ENCODE measurements at places on chromosomes 13 and 19.

- DNase-seq = no peak
These were observed 6.3 kb upstream of the LRFN3 start for GRCh38 chr19:35929876-35930275.

DNA sequence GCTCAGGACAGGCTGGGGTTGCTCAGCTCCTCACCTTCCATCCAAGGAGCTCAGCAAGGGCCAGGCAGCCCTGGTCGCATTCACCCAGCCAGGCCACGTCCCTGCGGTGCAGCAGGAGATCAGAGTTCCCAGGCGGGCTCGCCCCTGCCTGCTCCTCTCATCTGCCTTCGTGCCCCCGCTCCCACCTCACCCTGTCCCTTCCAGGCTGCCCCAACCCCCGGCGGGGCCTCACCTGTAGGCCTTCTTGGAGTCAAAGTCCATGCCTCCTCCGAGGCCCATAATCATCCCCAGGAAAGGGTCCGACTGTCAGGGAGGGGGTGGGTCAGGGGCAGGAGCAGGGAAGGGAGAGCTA, 1.3 kb upstream of the RINL start:
- DNase-seq = no peak

DNA sequence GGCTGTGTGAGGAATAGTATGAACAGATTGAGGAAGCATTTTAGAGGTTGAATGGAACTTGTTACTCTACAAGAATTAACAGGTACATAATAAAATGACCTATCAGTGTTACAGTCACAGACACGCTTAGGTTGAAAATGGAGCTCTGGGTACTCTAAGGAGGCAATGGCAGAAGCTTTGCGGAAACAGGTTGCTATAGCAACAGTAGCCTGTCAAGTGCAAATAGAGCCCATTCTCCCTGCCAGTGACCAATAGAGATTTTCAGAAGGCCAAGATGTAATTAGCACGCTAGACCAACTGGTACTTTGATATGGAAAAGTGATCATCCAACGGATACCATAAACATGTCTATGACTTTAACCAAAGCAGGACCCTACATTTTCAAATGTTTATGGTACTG, 148.5 kb upstream of the FREM2 start:
- DNase-seq = no peak

DNA sequence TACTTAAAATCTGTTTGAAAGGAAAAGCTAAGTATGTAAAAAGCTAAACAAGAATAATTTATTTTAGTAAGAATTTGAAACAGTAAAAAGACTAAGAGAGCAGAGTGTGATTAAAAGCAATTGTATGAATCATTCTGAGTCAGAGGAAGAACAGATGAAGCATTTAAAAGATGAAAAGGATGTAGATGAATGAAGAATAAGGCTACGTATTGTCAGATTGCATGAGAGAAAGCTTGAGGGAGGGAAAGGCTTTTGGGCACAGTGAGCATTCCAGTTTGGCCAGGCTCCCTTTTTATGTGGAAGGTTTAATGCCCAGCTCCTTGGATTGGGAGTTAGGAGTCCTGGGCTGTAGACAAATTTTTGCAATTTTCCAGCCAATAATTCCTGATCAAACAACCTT, 117.7 kb downstream of the FREM2 start:
- DNase-seq = no peak

- no peak for DNase-seq
These were observed 1404.5 kb upstream of the SPRY2 start for GRCh38 chr13:81745391-81745790.

- peak; percentile 4 for DNase-seq
These were observed 765.9 kb upstream of the SLITRK1 start for GRCh38 chr13:84648069-84648640.

- DNase-seq = peak; percentile 79
These were observed 9.9 kb upstream of the MKNK2 start for GRCh38 chr19:2060884-2061494.

GRCh38 chr13:33217256-33217655, 68.3 kb downstream of the STARD13 start:
- no peak for DNase-seq

DNA sequence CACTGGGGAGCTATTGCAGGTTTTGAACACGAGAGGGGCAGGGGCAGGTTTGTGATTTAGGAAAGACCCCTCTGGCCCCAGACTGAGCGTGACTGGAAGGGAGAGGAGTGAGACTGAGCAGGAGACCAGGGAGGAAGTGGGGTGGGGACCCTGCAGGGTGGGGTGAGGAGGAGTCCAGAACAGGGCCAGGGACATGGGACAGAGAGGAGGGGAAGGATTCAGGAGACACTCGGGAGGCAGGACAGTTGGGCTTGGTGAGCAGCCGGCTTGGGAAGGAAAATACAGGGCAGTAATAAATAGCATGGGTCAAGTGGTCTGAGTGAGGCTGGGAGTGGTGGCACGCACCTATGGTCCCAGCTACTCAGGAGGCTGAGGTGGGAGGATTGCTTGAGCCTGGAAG, 9.4 kb downstream of the FOSB start:
- no peak for DNase-seq

GRCh38 chr19:4077800-4078684, 11.3 kb upstream of the ZBTB7A start:
- DNase-seq = peak; percentile 59

GRCh38 chr19:16529466-16530144, 12.6 kb downstream of the CHERP start:
- no peak for DNase-seq

DNA sequence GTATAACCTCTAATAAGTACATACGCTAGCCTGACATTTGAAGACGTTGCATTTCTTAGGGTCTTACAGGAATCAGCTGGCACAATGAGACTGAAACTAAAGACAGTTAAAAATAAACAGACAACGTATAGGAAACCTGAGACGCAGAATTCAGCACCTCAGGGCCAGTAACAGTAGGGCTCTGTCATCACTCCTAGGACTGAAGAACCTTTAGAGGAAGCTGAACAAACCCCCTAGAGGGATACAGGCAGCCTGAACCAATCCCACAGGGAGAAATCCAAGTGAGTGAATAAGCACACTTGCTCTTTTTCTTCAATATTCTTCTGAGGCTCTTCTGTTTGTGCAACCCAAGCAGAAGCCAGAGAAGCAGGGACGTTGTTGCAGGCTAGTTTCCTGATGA, 53.9 kb upstream of the KLHL1 start:
- no peak for DNase-seq

- DNase-seq = peak; percentile 27
These were observed 9.3 kb upstream of the IGFL3 start for GRCh38 chr19:46133777-46134241.

DNA sequence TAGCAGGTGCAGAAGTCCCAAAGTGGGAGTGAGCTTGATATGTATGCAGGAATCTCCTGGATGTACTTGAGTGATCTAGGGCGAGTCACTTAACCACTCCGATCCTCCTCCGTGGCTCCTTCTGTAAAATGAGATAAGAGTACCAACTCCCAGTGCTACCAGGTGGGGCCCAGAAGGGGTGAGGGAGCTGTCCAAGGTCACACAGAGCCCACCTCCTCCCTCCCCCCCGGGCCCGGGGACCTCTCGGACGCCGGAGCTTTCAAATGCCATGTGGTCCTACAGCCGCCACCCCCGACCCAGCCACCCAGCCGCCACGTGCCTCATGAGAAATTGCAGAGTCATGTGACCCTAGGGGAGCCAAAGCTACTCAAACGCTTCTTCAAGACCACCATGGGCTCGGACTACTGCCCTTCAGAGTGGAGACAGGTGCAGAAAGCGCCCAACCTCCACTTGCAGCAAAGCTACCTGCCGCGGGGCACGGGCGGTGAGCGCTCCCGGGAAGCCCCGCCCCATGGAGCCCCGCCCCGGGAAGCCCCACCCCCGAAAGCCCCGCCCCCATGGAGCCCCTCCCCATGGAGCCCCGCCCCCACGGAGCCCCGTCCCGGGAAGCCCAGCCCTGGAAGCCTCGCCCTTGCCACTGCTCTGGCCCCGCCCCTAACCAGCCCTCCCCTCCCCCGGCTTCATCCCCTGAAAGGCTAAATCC, 10.1 kb upstream of the ZNF358 start:
- DNase-seq = no peak

DNA sequence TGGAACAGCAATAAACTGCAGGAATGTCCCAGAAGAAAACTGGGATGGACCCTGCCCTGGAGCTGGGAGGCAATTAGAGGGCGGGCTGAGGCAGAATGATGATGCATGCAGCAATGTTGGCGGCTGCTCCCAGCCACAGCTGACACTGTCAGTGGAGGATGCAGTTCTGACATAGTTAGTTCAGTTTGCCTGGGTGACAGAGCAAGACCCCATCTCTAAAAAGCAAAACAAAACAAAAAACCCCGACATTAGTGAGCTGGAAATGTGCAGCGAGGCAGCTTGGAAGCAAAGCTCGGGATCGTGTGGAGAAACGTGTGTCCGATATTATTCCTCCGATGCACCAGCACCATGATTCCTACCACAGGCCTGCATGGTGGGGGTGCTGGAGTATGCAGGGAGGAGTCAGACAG, 110.1 kb upstream of the UQCRFS1 start:
- DNase-seq = no peak

DNA sequence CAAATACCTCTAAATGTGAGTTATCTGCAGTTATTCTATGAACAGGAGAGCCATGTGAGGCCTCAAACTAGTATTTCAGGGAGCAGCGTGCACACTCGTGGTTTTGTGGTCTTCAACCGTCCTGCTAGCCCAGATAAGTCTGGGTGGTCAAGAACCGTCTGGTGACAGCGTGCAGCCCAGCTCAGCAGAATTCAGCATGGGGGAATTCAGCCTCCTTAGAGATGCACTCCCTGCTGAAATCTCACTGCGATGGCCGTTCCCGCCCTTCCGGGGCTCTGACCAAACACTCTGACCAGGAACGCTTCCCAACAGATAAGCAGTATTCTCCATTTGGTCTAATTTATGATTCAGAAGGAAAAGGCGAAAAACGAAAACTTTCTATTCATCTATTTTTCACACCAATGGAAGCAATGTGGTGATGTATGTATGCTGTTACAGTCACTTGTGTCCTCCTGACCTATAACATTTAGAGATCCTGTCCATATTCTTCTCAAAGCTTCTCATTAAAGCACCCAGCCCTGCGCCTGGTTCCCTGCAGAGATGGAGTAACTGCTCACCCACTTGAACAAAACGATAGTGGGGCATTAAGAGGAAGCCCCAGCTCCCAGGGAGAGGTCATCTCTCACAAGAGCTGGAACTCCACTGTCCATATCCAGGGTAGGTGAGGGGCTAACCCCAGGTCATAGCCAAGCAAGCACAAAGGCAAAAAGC, 2.9 kb downstream of the ANKRD27 start:
- DNase-seq = no peak

DNA sequence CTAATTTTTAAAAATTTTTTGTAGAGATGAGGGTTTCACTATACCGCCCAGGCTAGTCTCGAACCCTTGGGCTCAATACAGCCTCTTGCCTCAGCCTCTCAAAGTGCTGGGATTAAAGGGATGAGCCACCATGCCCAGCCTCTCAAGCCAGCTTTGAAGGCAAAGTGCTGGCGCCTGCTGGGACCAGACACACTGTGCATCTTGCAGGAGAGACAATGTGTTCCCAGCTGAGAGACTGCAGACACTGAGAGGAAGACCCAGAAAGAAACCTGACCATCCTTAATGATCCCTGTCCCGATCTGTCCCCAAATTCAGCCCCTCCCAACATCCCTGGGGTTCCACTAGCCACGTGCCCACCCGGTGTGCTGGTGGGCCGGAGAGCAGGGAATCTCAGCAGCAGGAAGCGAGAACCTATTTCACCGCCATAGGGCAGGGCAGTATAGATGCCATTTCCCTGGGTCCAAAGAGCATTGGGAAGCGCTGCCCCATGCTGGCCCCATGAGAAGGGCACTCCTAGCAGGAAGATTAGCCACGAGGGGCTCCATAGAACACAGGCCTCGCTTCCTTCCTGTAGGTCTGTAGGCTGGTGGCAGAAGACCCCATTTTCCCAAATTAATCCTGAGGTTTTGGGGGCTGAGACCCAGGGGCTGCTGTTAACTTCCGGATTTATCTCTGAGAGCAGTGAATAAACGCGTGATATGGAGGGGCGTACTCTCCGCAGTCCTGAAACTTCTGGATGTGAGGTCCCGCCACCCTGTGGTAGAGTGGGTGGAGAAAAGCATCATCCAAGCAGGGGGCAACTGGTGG, 968 bp downstream of the RAVER1 start:
- no peak for DNase-seq

- no peak for DNase-seq
These were observed 21.3 kb upstream of the EPHX3 start for GRCh38 chr19:15253513-15253912.

Measured in EH (cell line).